Cerebellum (tissue), 4 donors: ENCODE measurements at places on chromosomes 7 and 10.

DNA sequence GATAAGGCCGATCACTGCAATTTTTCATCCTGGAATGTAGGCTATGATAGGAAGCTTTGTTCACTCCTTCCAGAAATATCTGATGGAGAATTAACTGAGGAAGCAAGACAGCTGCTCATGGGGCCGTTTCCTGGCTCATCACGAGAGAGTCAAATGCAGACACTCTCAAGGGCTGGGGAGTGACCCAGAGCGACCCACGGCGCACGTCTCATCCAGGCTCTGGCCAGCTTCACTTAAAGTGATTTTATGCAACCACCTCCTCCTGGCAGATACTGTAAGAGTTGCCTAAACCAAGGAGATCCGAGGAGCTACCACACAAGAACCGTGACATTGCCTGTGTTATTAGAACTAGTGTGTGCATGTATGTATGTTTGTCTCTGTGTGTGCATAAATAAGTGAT lies 530.8 kb downstream of the TCERG1L start:
- no peak for DNase-seq

DNA sequence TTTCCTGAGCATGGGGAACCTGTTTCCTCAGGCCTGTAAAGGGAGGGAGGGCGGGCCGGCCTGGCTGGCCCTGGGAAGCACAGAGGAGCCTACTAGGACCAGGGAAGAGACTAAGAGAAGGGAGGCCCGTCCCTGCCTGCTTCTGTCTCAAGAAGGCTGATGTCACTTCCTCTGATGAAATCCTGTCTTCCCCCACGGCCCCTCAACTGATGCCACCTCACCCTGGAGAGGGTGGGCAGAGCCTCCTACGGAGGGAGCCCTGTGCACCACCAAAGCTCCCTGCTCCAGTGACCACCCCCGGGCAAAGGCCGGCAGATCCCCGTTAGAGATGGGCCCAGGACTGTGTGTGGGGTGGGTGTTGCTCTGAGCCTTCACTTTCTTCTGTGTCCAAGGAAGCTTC lies 1.0 kb upstream of the PILRA start:
- DNase-seq, result no peak

- peak; percentile 40 for DNase-seq
These were observed 180.5 kb downstream of the ZNF365 start for GRCh38 chr10:62554632-62555199.

GRCh38 chr7:155279787-155280445 lies 17.8 kb upstream of the INSIG1 start:
- DNase-seq, result no peak
